ENCODE measurements at places on chromosomes 16 and 17.

GRCh38 chr17:14143688-14144087 lies 74.4 kb downstream of the COX10 start:
- DNase-seq: no peak

DNA sequence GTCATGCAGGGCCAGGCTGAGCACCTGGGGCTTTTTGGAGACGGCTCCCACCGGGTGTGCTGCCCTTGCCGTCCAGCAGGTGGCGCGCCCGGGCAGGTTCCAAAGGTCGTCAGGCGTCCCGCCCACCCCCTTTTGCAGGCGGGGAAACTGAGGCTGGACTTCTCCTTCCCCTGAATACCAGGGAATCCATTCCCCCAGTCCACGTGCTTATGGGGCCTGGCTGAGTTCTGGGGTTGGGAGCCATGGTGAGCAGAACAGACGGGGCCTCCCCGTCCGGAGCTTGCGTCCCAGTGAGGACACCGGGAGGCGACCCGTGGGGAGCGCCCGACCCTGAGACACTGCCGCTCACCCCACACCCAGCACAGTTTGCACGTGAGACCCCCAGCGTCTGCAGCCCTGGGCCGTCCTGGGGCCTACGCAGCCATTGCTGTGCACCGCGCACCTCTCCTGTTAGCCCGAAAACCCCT lies 51.8 kb upstream of the JPH3 start:
- no peak for DNase-seq

GRCh38 chr17:12592941-12593340 lies 72.7 kb upstream of the MYOCD start:
- DNase-seq: no peak

DNA sequence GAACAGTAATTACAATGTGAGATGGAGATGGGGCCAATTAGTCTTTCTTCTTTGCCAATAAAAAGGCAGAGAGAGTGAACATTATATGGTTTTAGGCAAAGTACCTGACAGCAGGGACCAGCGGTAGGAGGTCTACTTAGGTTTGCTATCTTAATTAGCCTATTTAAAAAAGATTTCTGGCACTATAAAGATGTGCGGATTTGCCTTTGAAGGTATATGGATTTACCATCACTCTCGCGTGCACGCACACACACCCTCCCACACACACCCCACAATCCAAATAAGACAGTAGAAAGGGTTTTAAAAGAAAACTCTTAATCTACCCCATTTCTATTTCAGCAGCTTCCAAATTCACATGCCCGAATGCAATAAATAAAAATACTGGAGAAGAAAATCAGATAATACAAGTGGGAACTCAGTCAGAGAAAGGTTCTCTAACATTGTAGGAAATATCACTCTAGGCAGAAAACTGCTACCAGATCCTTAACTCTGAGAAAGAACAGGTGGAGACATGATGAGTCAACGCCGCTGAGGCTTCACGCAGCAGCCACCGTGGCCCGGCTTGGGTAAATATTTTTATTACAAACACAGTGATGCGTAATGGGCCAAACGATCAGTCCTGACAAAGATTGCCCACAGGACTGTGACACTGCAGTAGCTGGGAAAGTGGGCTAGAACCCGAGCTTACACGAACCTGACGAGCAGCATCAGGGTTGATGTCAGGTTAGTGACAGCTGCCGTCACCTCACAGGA lies 66.6 kb upstream of the AXIN2 start:
- DNase-seq: peak; percentile 85

- DNase-seq: no peak
Measured at GRCh38 chr16:50945171-50945570, 203.3 kb downstream of the CYLD start.

DNA sequence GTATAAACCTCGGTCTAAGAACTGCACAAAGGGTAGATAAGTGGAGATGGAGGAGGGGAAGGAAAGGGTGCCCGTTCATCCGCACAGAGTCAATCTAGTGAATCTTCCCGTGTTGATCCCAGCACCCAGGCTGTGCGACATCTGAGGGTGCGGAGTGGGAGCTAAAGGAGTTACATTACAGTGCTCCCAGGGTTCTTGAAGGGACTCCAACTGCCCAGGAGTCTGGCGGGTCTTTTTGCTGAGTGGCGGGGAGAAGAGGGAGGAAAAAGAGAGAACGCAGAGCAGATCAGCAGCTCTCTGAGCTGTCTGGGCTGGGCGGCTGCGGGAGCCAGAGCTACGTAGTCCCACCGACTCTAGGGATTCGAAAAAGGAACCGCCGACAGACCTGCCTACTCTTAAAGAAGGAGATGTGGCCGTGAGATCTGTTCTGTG lies 1.6 kb upstream of the CA10 start:
- DNase-seq: no peak

GRCh38 chr16:1812732-1813163 lies 13.9 kb downstream of the HAGH start:
- DNase-seq: peak; percentile 12

- no peak for DNase-seq
Measured at GRCh38 chr16:19118938-19119431, 5.2 kb downstream of the ITPRIPL2 start.

DNA sequence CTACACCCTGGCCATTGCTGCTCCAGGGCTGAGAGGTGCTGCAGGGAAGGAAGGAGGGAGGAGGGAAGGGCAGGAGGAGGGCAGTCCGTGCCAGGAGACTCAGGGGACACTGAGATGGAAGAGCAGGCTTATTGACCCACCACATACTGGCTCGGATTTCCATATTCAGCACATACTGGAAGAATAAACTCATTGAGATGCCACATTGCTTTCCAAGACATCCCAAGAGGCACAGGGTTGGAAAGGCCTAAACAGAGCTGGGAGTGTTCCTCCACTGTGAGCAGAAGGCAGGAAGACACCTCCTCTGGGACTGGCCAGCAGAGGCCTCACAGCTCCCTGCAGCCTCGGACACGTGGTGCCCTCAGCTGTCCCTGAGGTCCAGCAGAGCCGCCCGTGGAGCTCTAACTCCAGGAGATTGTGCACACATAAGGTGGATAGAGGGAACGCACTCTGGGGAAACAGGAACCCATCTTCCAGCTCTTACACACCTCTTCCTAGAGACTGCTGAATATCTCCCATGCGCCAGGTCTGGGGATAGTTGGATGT lies 17.4 kb downstream of the CCDC182 start:
- DNase-seq: no peak

- no peak for DNase-seq
Measured at GRCh38 chr17:36188891-36189306, 7.7 kb downstream of the CCL3L1 start.

DNA sequence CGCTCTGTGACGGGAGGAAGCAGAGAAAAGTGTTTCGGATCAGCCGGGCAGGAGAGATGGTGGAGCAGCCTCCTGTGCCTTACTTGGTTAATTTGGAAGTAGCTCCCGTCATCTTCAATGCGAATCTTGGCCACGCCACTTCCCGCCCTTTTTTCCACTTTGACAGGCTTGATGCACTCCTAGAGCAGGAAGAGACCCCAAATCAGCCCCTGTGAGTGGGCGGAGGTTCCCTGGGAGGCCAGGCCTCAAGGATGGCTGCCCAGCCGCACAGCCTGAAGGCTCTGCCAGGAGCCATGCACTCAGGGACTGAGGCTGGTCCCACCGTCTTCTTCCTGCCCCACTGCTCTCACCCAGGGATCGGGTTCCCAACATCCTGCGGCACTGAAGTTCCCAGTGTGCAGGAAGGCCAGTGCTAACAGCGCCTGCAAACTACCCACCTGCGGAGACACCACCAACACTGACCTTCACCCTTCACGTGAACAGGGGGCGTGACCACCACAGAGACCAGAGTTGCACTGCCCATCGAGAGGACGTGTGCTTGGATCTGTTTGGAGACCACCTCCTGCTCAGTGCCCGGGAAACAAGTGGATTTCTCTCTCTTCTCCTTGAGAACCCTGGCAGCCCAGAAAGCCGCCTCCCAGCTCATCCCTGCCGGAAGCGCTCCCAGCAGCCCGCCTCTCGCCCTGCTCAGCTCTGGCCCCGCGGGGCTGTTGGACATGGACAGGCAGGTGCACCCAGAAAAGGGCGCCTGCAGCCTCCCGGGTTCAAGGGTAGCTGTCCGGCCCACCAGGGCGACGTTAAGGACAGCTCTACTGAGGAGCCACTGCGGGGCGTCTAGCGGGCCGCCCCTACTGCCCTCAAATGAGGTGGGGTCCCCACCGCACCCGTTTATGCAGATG lies 988 bp downstream of the CIAO3 start:
- DNase-seq: no peak

DNA sequence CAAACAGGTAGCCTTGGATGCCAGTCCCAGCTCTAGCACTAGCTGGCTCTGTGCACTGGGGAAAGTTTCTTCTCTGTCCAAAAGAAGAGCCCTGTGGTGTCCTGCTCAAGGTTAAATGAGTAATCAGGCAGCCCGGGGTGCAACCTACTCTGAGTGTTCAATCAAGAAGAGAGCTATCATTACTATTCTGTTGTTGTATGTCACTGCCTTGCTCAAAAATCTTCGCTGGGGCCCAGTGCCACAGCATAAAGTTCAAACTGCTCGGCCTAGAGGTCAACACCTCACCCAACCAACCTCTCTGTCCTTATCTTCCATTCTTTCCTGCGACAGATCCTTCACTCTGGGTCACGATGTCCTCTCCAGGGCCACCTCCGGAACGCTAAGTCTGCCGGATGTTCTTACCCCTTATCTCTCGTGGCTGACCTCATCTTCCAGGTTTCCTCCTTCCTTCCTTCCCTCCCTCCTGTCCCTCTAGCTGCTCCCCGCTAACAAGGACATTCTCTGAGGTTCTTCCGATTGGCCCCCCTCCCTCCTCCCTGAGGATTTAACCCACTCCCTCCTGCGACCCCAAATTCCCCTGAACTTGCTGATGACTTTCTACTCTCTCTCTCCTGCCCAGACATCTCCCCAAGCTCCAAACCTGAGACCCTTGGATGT lies 4.4 kb downstream of the FDXR start:
- DNase-seq: no peak

- DNase-seq: no peak
Measured at GRCh38 chr16:58109330-58109729, 19.9 kb downstream of the CFAP20 start.

DNA sequence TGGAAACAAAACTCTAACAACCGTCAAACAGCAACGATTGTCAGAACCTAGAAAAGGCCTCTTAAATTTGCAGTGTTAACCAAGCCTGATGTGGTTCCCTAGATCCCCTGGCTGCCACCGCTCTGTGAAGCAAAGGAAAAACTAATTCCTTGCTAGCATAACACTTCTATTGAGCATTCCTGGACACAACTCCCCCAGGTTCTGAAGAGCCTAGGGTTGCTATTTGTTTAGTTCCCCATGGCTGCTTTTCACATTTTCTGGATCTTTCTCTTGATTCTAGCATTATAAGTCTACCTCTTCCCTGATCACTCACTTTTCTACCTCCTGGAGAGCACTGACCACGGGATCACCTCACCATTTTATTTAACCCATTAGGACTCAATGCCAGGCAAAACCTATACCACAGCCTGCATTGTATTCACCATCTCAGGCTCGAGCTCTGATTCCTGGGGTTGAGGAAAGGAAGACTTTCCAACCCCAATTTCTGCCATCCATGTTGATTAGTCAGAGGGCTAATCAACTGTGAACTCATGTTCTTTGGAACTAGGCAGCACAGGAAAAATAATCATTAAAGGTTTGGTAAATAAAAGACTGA lies 692 bp upstream of the KCNJ16 start:
- DNase-seq: no peak

DNA sequence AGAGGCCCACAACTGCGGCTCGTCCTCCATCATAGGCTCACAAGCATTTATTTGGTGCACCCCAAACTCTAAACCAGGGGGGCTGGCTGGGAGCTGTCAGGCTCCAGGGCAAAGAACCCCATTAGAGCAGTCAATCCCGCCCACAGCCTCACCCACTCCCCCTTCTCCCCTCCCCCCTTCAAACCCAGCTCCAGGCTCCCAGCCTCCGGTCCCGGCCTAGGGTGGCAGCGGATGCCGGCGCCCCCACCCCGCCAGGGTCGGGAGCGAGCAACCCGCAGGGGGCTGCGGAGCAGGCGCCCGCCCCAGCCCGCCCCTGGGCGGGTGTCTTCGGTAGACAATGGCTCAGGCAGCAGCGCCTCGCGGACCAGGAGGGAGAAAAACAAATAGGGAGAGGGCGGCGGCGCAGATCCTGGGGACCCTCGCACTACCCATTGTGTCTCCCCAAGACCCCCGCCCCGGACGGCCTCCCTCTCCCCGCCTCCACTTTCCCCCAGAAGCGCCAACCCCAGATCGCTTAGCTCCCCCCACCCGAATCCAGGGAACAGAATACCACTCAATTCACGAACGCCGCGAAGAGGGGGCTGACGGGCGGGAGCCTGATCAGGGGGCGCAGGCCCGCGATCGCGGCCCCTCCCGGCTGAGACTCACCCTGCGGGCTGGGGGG lies 572 bp downstream of the FAM171A2 start:
- no peak for DNase-seq

DNA sequence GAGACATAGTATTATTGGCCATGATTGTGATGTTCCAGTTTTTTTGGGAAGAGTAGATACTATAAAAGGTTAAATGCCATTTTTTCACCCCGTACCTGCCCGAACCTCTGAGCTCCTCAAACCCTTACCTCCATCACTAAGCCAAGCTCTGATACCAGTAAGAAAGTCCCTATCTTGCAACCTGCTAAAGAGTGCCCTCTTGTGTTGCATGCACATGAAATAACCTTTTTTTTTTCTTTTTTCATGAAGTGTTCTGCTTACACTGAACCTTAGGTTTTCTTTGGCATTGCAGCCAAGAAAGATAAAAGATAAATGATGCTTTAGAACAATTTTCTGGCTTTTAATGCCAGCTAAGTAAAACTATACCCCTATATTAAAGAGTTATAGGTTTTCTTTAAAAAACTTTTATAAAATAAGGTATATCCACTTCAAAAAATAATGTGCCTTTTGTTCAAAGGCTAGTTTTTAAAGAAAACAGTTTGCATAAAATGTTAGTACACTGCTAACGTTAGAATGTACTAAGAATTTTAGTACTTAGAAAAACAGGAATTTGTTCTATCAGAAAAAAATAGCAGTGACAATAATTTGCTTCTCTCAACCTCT lies 295.3 kb upstream of the PMFBP1 start:
- DNase-seq: peak; percentile 15

DNA sequence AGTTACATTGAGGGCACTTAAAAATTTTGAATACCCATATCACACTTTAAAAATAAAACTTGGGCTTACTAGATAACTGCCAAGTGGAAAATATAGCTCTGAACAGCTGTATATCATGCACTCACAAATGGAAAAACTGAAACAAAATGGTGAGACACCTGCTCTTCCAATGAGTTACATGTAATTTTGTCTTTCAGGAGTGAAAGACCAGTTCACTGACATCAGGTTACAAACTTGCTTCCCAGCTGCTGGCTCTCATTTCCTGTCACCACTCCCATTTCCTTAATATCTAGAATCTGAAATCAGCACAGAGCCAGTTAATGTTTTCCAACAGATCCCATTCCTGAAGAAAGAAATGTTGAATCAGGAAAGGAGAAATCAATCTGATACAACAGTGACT lies 10.8 kb downstream of the CSNK2A2 start:
- DNase-seq: no peak

All from DMS153 (cell line).